ENCODE measurements at places on chromosomes 6 and 20.

DNA sequence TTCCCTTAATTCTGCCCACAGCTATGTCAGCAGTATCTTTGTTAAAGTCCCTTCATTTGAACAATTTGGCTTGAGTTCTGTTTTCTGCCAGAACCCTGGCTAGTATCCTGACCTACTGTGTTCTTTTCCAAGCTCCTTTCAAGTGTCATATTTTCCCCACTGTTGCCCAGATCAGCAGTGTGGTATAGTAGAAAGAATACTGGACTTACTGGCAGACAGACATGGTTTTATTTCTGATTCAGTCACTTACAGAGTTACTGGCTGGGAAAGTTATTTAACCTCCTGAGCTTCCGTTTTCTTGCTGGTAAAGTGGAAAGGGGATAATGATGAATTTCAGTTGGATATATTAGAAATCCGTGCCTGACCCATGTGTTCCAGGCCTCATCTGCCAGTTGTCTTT lies 39.8 kb upstream of the RAB23 start:
- DNase-seq, result no peak

GRCh38 chr6:129575378-129576118 lies 134.4 kb downstream of the ARHGAP18 start:
- no peak for DNase-seq

DNA sequence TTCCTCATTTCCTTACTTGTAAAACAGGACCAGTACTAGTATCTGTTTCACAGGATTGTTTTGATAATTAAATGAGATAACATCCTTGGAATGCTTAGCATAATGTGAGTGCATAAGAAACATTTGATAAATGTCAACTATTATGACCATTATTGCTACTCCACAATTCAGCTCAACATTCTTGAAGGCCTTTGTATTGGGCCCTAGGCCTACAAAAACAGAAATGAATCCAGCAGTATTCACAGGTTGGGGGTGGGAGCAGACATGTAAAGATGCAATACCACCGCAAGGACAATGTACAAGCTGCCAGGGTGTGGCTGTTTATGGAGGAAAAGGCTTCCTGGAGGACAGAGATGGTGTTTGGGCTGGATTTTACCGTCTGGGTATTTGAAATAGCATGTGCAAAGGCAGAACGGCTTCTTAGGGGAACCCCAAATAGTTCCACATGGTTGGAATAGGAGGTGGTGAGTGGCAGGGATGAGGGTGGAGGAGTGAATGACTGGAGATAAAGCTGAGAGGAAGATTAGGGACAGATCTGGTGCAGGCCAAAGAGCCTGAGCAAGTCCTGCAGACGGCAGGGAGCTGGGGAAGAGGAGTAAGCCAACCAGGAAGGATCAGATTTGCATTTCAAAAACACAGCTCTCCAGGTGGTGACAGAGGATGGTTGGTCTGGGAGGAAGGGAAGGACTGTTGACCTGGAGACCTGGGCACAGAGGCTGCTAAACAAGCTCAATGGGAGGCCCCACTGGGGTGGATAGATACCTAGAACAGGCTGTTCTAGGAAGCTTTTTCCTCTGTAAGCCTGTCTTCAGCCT lies 57.0 kb upstream of the EPB41L1 start:
- no peak for DNase-seq

GRCh38 chr6:141103246-141103645 lies 1029.5 kb upstream of the GJE1 start:
- DNase-seq, result no peak

DNA sequence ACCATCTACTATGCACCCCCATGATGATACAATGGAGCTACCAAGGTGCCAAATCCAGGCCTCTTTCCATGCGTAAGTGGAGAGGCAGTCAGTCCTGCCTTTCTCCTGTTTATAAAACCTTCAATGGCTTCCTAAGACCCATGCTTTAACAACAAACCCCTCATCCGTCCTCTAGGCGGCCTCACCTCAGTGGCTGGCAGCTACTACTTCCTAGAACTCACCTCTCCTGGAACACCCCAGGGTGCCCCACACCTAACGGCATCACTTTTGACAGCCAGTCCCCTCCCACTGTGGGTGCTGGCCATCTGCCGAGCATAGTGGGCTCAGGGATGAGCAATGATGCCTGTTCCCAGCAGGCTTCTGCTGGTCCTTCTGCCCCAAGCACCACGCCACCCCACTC lies 80.0 kb upstream of the TAB2 start:
- no peak for DNase-seq

DNA sequence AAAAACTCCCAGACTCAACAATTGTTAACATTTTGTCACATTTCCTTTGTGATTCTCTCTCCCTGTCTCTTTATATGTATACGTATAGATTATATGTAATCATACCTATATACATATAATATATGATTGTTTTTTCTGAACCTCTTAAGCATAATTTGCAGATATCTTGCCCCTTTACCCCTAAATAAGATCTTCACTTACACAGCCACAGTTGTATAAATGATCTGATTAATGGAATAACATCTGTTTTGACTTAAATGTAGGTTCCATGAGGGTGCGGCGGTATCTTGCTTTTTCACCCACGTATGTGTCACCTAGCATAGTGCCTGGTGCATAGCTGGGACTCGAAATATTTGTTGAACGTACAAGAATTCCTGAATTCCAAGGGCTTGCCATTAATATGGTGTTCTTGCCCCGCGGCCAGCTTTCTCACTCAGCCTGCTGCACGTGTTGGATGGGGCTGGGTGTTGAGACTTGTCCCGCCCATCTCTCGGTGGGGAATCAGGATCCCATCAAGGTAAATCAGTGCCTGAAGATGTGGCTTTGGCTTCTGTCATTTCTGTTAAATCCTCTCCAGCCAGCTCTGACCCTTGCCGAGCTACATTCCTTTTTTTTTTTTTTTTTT lies 10.4 kb upstream of the MANBAL start:
- no peak for DNase-seq

- DNase-seq, result no peak
Measured at GRCh38 chr20:32605167-32605656, 20.1 kb upstream of the NOL4L start.

- no peak for DNase-seq
Measured at GRCh38 chr6:107594736-107595135, 104.8 kb downstream of the SOBP start.

DNA sequence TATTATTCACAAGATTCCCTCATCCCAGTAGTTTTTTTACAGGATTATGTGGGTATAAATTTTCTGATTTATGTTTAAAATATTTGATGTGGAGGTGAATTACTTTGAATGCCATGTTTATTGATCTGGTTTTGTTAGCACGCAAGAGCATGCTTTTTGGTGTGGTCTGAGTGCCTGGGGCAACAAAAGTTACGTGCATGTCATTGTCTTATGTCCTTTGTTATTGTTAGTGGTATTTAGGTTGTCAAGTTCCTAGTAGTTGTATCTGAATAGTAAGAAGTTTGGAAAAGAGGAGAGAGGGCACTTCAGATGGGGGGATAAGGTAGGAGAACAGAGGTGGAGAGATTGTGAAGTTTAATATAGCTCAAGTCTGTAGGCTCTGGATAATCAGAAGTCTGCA lies 95.0 kb downstream of the ATRN start:
- DNase-seq, result no peak

- DNase-seq, result no peak
Measured at GRCh38 chr6:160202411-160202810, 56.2 kb downstream of the SLC22A2 start.

- DNase-seq, result no peak
Measured at GRCh38 chr20:50141018-50141675, 12.4 kb downstream of the PEDS1 start.

GRCh38 chr6:57263739-57264138 lies 41.6 kb upstream of the RAB23 start:
- no peak for DNase-seq

DNA sequence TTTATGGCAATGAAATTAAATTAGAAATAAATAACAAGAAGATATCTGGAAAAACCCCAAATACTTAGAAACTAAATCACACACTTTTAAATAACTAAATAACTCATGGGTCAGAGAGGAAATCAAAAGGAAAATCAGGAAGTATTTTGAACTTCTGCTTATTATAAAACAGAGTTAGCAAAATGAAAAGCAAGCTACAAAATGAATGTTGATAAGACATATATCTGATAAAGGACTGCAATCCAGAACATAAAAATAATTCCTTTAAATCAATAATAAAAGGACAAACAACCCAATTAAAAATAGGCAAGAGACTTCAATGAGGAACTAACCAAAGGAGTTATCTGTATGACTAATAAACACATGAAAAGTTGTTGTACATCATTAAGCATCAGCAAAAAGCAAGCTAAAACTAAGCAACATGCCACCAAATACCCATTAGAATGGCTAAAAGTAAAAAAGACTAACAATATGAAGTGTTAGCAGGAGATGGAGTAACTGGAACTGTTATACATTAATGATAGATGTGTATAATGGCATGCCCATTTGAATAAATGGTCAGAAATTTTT lies 38.9 kb upstream of the STMND1 start:
- no peak for DNase-seq

DNA sequence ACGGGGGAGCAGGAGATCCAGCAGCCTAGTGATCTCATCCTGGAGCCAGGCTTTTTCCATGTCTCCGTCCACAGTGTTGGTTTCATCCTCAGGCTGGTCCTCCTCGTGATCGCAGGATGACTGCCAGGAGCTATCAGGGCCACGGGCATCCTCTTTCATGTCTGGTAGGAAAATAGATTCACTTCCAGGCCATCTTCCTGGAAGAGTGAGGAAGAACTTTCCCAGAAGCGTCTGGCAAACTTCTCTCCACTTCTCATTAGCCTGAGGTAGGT lies 15.3 kb upstream of the SLC9A8 start:
- no peak for DNase-seq

DNA sequence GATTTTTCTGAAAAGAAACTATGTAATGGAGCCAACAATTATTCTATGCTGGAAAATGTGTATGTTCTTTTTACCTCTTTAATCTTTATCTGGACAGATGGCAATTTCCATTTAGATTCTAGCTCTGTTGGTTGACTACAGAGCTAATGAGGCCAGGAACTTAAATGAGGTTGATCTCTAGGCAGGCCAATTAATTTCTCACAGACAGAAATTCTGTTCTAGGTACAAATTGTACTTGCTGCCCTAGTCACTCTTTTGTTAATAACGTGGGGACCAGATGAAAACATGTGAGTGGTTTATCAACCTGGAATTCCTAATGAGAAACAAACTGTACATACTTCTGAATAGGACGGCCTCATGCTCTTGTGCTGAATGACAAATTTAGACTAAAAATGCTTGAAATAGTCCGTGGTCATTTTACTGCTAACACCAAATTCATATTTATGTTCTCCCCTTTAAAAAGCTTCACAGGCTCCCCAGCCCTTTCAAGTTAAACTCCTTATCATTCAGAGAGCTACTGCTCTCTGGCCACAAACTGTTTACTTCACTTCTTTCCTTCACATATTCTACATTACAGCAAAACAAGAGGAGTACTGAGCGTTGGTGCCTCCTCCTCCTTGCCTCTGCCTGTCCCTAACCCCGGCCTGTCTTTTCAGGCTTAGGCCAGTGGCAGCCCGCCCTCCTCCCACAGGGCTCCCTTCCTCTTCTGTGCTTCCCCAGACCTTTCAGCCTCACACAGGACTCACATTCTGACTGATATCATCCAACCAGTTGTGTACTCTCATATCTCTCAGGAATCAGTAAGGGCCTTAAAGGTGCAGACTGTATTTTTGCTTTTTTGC lies 41.4 kb downstream of the DTNBP1 start:
- DNase-seq, result no peak

DNA sequence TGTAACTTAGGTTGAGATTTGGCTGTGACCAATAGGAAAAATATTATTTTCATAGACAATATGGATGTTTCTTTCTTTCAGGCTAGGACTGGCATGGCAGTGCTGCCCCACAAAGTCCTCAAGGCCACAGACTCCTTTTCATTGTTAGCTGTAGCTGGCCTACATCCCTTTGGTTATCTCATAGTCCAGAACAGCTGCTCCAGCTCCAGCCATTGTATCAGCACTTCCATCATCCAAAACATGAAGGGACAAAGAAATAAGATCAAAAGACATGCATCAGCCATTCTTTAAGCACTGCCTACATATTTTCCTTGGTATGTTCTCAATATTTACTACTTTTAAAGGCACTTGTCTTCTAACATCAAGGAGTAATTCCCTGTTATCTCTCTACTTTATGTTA lies 73.0 kb downstream of the ZDHHC14 start:
- DNase-seq, result no peak

- DNase-seq, result no peak
Measured at GRCh38 chr6:79878142-79878748, 69.1 kb downstream of the ELOVL4 start.

- DNase-seq, result no peak
Measured at GRCh38 chr6:41160933-41161332, 2.0 kb downstream of the TREM2 start.

GRCh38 chr6:149035766-149036165 lies 281.7 kb upstream of the TAB2 start:
- no peak for DNase-seq

- DNase-seq, result no peak
Measured at GRCh38 chr6:118186672-118187567, 279.9 kb downstream of the SLC35F1 start.

DNA sequence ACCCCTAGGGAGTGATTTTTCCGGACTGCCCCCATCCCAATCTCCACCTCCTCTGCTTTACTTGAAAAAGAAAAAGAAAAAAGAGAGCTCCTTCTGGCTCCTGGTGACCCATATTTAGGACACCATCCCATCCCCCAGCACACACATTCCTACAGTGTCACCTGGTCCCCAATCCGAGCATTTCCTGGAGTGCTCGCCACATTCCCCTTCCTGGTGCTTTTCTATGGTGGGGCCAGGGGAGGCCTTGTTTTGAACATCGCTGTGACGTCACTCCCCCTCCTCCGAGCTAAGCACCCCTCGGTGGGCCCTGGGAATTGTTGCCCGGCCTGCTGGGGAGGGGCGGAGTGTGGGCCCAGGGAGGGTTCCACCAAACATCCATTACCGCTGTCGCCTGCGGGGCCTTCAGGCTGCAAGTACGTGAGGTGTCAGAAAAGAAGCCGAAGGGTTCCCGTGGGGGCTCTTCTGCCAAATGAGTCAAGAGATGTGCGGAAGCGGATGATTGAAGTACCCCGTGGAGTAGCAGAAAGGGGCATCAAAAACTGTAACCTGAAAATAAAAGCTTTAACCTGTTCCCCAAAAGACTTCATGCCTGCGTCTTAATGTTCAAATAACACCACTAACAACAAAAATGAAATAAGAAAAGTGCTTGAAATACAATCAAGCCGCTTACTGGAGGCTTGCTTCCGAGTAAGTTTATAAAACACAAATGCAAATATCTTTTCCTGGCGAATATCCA lies 2.8 kb upstream of the FOXC1 start:
- no peak for DNase-seq

GRCh38 chr6:65776332-65776731 lies 69.3 kb upstream of the EYS start:
- no peak for DNase-seq

- no peak for DNase-seq
Measured at GRCh38 chr6:4504700-4505099, 271.5 kb upstream of the CDYL start.

- DNase-seq, result no peak
Measured at GRCh38 chr20:25084626-25085187, 2.8 kb upstream of the VSX1 start.

DNA sequence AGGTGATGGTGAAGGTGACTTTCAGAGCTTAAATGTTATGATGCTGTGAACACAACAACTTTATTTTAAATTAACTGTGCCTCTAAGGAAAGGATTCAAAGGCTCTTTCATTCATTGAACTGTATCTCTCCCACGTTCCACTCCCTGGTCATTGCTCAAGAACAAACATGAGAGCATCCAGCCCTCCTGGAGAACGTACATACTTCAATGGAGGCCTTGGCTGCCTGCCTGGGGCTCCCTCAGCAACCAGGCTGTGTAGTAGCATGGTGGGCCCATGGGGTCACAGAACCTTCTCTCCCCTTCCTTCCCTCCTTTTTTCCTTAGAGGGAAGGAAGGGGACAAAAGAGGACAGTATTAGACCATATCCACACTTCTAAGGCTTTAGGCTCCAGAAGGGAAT lies 234.3 kb downstream of the CDC5L start:
- DNase-seq, result no peak
